GM12878 (cell line): ENCODE measurements at places on chromosomes 4 and X. TPM values are rescaled to one million over a fixed set of nuclear protein-coding genes. Genes with fewer than 3 reads are reported as not detected.

DNA sequence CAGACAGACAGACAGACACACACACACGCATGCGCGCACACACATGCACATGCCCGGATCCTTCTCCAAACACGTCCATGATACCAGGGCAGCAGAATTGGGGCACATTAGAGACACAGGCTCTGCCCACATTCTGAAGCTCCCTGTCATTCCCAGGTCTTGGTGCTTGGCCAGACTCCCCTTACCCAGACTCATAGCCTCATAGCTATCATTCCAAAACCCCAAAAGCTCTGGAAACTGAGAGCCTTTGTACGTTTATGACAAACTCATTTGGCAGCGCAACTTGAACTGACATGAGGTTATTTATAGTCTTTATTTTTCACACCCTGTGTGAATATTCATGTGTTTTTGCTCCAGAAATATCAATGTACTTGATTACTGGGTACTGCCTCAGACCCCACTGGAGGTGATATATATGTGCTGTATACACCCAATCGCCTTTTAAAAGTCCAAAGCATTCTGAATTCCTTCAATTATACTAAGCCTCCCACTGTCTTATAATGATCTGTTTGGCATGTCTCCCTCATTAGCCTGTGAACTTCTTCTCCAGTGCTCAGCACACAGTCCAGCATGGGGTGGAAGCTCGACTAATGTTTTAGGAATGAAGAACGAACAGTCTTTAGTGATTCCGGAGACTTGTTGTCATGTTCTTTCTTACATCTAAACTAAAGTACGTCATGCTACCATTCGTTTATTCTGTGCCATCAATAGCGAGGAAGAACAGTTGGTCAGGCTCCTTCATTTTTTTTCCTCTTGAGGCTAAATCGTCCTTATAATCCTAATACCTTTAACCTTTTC is 45.0 kb downstream of the RTL9 start:
- no peak for DNase-seq

- DNase-seq, result no peak
These were observed 30.7 kb upstream of the AREG start for GRCh38 chr4:74414149-74414809.

Gene GAGE2A
- not detected in 2 replicates for polyA plus RNA-seq

DNA sequence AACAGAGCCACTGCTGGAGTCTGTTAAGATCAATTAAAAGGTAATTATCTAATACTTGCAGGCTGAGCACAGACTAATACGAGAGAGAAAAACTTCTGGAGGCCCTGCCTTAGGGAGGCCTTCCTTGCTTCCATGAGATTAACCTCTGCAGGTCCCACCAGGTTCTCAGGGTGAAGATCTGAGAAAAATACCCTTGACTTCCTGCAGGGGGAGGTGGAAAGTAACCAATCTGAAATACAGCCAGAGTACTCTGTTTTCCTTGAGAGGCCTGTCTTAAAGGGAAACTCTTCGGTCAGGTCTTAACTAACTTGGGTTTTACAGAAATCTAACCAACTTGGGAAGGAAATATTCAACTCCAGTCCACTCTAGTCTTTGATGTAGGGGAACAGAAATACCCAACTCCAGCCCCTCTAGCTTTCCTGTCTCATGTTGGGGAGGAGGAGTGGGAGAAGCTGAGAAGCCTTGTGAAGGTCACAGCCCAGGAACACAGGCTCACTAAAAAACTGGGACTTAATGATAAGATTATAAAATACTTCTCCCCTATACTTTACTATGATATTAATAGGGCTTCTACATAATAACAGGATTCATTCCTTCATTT is 77.1 kb downstream of the TBCK start:
- DNase-seq, result no peak

- no peak for DNase-seq
These were observed 12.0 kb downstream of the CT47C1 start for GRCh38 chrX:119084766-119085165.

GRCh38 chr4:104907074-104907649 is 239.5 kb upstream of the TET2 start:
- no peak for DNase-seq

Gene MAGEB2
- polyA plus RNA-seq, result not detected in 2 replicates

- DNase-seq, result no peak
These were observed 8.2 kb downstream of the SLC38A5 start for GRCh38 chrX:48461830-48462229.

GRCh38 chrX:107738768-107739167 is 36.8 kb downstream of the TSC22D3 start:
- no peak for DNase-seq
